ENCODE measurements at places on chromosomes 12 and 14. TPM values are rescaled to one million over a fixed set of nuclear protein-coding genes. Genes with fewer than 3 reads are reported as not detected.

DNA sequence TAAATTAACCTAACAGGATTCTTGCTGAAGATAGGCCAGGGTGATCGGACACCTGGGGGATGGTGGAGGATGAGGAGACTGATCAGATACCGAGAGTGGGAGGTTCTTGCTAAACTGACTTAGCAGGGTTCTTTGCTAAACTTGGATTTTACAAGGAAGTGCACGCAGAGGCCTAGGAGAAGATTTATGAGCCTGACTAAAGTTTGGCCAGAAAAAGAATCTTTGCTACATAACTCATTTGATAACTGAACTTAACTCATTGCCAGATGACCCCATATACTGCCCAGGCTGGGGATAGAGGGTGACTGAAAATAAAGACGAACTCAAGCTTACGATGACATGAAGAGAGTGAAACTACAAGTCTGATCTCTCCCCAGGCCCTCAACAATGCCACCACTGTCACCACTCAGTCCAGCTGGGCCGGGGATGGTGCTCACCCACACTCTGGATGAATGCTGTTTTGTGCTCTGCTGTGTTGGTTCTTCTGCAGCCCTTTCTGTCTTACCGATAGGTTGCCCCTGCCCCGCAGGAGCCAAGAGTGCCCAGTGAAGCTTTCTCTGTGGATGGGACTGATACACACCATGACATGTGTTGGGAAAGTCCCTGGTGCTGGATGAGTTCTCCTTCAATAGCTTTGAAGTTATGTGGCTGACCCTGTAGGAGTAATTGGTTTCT lies 29.0 kb downstream of the PPFIBP1 start:
- H3K4me3 ChIP-seq: no peak overlapping the region
- no peaks in the 10 kb centered on the region for H3K27me3 ChIP-seq
- no peak overlapping the region for H3K27ac ChIP-seq
- no peaks in the 10 kb centered on the region for H3K36me3 ChIP-seq
- H3K4me1 ChIP-seq: peaks cover 4% of the 10 kb centered on the region
- no peak for DNase-seq

DNA sequence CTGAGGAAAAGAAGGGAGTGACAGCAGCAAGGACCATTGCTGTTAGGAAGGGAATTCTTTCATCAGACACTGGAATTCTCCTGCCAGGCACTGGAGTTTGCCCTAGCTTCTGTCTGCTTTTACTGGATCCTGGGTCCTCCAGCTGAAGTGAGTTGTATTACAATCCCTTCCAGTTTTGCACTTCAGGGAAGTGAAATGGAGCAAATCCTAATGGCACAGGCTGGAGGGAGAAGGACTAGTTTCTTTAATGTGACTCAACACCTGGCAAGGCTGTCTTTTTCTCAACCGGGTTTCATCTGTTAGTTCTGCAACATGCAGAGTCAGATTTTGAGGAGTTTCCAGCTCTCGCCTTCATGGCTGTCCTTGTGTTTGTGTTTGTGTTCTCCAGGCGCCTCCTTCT lies 45.8 kb downstream of the ETV6 start:
- no peak for DNase-seq
- no peaks in the 10 kb centered on the region for H3K4me1 ChIP-seq
- H3K27ac ChIP-seq: no peak overlapping the region
- no peaks in the 10 kb centered on the region for H3K27me3 ChIP-seq
- no peak overlapping the region for H3K4me3 ChIP-seq

DNA sequence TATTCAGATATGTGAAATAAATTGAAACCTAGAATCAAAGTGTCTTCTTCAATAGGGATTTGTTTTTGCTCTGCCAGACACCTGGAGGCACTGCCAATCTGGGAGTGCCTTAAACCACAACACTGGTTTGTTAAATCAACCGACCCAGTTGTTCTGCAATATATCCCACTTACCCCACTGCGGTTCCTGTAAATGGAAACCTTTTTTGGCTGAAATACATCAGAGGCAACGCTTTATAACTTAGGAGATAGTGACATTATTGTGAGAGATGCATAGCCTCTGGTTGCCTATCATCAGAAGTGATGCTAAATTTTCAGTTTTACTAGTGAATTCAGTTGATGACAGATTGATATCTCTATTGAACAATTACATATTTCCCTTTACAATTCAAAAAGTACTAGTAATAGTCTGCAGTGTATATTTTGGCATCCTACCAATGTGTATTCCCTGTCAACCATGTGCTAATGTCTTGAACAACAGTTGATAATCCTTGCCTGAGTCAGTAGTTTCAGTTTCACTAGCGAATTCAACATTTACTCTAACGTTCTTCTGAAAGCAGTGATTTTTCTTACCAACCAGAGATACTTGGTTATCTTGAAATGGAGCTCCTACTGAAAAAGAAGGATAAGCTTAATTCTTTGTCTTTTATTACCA lies 30.5 kb downstream of the PPP2R5C start:
- H3K27ac ChIP-seq: no peak overlapping the region
- H3K4me3 ChIP-seq: no peak overlapping the region
- no peaks in the 10 kb centered on the region for H3K36me3 ChIP-seq
- no peak for DNase-seq

Gene FAM186B
- 0.25 TPM for total RNA-seq

Gene RBMS2
- total RNA-seq: 12.9 TPM
